ENCODE measurements at places on chromosomes 3 and 15.

- DNase-seq = no peak
Observed at GRCh38 chr15:90882781-90883525, 1.4 kb upstream of the FES start.

DNA sequence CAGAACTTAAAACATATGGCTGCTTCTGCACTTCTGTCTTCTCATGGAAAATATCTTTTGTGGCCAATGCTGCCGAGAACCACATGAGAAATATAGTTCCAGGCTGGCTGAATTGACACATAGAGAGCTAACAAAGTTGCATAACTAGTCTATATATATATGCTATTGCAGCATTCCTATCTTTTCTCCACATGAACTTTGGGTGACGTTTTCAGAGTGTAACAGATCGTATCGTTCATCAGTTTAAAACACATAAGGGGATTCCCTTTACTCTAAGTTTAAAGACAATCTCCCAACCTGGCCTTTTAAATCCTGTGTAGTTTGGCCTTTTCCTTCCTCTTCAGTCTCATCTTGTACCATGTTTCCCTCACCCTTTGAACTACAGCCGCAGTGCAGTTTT lies 394.2 kb upstream of the CBLB start:
- DNase-seq = no peak

DNA sequence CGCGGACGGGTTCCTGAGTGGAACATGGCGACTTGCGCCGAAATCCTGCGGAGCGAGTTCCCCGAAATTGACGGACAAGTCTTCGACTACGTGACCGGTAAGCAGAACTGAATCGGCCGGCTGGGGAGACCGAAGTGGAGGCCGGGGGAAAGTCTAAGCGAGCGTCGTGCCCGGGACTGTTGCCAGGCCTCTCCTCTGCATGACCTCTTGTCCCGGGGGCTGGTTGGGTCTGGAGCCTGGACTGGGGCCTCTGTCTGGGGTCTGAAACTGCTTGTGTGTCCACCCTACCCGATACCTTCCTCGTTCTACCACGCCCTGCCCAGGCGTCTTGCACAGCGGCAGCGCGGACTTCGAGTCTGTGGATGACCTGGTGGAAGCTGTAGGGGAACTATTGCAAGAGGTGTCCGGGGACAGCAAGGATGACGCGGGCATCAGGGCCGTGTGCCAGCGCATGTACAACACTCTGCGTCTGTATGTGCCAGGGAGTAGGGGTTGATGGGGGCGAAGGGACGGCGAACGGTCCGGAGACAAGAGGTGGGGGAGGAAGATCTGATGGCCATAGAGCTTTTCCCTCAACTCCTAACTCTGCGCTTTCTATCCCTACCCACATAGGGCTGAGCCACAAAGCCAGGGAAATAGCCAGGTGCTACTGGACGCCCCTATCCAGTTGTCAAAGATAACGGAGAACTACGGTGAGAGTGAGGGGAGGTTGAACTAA lies at the start of gene ABCF3:
TSS of gene ABCF3 (plus strand) at position 16 of the 718 bp plus-strand sequence. CDS start at position 25, 9 bp downstream.
- DNase-seq = no peak

DNA sequence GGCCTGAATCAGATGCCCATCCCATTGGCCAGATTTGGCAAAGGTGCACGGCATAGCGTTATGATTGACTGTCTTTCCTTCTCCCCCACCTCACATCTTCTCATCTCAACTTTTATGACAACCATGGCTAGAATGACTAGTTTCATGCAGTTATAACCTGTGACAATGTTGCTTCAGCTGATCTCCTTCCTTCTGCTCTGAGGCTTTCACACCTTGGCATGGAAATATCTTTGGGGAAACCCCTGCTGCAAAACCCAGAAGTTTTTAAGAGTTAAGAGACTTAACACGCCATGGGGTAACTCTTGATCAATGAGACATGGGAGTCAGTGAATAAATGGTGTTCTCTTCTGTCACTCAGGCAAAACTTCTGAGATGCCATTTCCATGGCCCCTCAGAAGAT lies 290.7 kb upstream of the MDFIC2 start:
- no peak for DNase-seq

GRCh38 chr3:169771497-169772304 lies 1.5 kb upstream of the MYNN start:
- DNase-seq = no peak

DNA sequence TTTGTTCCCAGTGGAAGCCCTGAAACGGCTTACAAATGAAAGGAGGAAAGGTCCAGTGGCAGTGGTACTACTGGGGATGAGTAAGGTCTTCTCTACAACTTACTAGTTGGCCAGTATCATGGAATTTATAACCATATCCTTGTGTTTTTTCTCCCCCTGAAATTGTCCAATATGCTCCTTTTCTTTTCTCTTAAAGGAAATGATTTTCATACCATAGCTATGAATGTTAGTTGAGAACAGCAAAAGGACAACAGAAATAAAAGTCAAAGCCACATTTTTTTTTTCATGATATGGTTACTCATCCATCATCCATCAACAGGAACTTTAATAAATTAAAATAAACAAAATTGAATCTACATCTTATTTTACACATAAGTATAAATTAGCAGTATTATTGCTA lies 450.4 kb downstream of the MFSD1 start:
- no peak for DNase-seq

GRCh38 chr3:41302295-41302694 lies 103.0 kb downstream of the CTNNB1 start:
- no peak for DNase-seq

GRCh38 chr3:24033818-24034217 lies 88.7 kb downstream of the NR1D2 start:
- no peak for DNase-seq

DNA sequence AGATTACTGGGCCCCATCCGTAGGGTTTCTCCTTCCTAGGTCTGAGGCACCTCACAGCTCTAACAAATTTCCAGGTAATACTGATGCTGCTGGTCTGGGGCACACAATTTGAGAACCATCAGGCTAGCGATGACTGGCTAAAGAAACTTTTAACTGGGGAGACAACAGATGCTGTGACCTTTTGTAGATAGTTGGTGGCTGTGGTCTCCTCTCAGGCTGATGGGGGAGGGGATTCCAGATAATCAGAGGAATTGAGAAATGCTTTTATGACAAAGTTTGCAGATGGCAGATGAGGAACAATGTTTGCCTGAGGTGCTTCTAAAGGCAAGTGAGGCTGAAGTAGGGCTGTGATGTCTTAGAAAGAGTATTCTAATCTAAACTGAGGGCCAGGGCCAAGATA lies 13.8 kb upstream of the CCR9 start:
- no peak for DNase-seq

DNA sequence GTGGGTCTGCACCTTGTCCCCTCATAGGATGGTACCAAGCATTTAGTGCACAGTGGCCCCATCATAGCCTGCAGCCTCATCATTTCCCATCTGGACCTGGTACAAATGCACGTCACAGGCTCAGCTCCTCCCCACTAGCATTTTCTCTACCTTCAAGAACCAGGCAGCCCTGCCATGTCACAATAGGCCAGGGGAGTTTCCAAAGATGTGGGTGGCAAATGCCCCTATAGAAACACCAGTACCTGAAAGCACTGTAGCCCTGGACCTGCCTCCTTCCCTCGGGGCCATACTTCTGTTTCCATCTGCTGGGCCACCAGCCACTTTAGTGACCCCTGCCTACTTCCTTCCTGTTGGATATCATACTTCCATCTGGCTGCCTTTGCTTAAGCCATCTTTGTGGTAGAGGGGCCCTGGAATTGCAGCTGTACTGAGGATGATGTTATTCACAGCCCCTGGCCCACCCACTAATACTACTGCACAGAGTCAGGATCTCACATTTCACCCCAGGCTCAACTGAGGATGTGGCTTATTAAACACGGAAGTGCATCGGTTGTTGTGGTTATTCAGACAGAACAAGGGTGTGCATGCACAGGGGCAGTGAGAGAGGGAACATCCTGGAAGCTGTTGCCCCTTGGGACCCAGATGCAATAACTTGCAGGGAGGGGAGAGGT lies 3.8 kb downstream of the TCTA start:
- no peak for DNase-seq

GRCh38 chr3:56855856-56856512 lies 54.2 kb upstream of the ARHGEF3 start:
- DNase-seq = no peak

- no peak for DNase-seq
Observed at GRCh38 chr3:123267821-123268220, 66.1 kb downstream of the SEC22A start.

DNA sequence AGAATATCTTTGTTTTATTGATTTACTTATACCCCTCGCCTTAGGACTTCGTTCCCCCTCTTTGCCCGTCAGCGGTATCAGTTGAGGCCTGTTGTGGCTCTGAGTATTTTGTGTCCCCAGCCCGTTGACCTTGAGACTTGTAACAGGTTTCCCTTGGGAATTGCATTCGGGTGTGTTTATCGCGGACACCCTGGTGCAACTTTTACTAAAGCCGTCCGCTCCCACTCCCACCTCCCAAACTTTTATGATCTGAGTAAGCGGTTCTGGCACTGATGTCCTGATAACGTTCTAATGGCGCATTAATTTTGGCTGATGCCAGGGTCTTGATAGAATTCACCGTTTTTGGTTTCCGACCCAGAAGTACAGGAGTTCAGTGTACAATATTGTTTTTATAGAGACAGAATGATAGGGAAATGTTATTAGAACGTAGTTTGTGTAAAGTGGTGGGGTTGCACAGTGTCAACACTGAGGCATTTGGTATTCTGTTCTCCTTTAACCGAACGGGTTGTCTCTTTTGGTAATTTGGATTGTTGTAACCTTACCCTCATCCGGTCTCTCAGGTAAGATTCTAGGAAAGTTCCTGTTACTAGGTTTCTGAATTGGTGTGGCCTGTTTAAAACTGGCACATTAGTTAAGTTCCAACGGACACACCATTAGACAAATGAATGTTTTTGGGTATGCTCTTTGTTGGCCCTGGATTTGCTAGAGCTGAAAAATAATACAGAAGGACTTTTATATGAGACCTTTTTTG lies 47.8 kb downstream of the OIP5 start:
- DNase-seq = no peak

GRCh38 chr3:193842029-193842798 lies 249.2 kb downstream of the OPA1 start:
- DNase-seq = no peak

DNA sequence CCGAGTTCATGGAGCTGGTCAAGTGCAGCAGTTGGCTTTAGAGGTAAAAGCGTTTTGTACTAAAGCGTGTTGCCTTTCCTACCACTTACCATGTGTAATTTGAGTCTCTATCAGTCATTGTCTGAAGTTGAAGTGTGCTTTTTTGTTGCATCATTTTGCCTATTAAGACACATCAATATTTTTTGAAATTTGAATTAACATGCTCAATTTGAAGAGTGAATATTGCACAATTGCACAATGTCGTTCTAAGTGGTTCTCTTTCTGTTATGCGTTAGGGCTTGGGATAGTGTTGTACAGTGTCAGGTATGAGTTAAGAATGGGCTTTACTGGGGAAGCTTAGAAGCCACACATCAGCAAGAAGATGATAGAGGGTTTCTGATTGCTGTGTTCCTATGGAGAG lies 84.0 kb upstream of the ACKR4 start:
- no peak for DNase-seq

DNA sequence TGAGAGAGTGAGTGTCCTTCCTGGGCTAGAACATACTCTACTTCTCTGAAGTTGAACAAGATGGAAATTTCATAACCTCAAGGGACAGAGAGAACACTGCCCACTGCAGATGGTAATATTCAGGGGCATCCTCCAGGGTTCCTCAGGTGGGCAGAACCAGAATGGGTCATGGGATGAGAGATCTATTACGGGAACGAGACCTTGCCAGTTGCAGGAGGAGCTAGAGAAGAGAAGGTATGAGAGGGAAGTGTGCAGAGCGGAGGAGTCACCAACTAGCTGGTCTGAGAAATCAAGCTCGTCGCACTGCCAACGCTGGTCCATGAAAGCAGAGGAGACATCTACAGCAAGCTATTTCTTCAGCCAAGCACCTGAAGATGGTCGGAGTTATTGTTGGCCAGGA lies 184.7 kb downstream of the TJP1 start:
- DNase-seq = no peak

DNA sequence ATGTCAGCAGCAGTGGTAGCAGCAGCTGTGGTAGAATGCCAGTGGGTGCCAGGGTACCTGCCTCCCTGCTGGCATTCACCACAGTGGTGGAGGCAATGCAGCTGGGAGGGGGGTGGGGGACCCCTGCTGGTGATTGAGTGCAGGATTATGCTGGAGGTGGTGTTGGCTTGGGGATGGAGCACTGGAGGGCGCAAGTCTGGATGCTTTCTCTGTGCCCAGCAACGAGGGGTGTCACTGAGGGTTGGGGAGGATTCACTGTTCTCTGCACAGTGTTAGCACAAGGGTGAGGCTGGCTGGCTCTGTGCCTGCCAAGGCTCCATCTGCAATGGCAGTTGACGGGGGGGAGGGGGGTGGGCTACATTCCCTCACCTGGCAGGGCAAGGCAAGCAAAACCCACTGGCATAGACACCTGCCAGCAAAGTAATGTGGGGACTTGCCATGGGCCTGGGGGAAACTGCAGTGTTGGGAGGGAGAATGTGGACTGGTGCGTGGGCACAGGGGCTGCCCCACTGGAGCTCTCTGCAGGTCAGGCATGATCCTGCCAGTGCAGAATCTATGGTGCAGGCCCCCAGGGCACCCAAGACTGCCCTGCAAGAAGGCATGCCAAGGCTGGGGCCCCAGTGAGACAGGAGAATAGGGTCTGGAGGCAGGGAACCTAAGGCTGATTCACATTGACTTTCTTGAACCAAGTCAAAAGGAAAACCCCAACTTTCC lies 64.3 kb downstream of the MINDY4B start:
- no peak for DNase-seq

- DNase-seq = no peak
Observed at GRCh38 chr15:60017538-60018520, 13.7 kb downstream of the FOXB1 start.

- no peak for DNase-seq
Observed at GRCh38 chr15:76941636-76942035, 10.1 kb downstream of the RCN2 start.

GRCh38 chr3:40869013-40869412 lies 330.3 kb upstream of the CTNNB1 start:
- DNase-seq = no peak

GRCh38 chr3:100386437-100387074 lies 14.3 kb downstream of the TOMM70 start:
- no peak for DNase-seq

GRCh38 chr3:136645915-136646314 lies 106.3 kb downstream of the STAG1 start:
- no peak for DNase-seq

DNA sequence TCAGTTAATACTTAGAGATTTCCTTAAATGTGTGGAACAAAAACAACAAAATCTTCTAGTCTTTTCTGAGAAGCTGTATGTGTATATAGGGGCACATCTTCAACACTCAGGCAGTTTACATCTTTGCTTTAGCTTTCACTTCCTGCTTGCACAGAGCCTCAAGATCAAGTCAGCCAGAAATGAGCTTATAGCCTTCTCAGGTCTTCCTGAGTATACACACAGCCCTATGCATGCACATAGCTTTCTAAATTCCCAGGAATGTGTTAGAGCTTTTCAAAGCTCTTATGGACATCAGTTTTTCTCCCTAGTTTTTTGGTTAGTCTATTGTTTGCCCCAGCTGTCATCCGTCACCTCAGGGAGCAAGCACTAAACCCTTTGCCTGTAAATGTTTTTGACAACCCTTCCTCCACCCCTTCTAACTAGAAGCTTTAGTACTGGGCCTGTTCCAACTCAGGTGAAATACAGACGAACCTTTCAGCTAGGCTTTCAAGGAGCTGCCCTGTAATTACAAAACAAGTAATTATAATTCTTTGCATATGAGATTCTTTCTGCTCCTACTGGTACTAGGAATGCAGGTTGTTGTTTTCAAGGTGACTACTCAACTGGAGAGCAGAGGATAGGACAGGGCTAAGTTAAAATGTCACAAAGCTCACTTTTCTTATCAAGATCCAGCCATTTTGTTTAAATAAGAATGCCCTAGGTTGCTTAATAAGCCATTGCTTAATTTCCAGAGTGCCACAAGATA lies 22.6 kb upstream of the MTMR10 start:
- DNase-seq = no peak

- DNase-seq = no peak
Observed at GRCh38 chr15:101733545-101733944, 9.3 kb upstream of the TARS3 start.
